ENCODE measurements at places on chromosomes 16 and 17. TPM values are rescaled to one million over a fixed set of nuclear protein-coding genes. Genes with fewer than 3 reads are reported as not detected.

Gene GSDMA
- 0.24 TPM for polyA plus RNA-seq

Gene CSNK2A2
- polyA plus RNA-seq, result 50.7 TPM

Gene PLCG2
- 20.4 TPM for polyA plus RNA-seq

Gene MBTD1
- polyA plus RNA-seq, result 28.0 TPM

Gene PPY
- 0.34 TPM for polyA plus RNA-seq

Gene TP53TG3
- not detected for polyA plus RNA-seq

DNA sequence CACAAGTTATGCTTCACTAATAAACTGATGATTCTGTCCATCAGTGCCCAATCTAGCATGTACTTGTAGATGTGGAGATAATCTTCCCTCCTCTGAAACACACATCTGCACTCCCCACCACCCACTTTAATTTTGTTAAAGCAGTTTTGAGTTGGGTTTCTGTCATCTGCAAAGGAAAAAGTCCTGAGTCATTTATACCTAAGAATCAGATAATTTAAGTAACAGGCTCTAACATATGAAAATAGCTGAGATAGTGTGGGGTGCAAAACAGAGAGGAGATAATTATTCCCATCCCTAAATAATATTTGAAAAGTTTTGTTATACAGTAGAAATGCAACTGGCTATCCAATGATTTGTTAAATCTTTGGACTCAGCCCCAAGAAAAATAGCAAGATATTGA is 67.7 kb upstream of the ALOX12 start:
- no peaks in the 10 kb centered on the region for H3K27me3 ChIP-seq
- H3K4me3 ChIP-seq, result no peak overlapping the region
- no peaks in the 10 kb centered on the region for H3K36me3 ChIP-seq
- no peak for DNase-seq
- no peaks in the 10 kb centered on the region for H3K4me1 ChIP-seq

GRCh38 chr17:49508061-49508865 is 13.2 kb downstream of the NGFR start:
- no peak overlapping the region for H3K4me3 ChIP-seq
- H3K27me3 ChIP-seq, result peaks cover 33% of the 10 kb centered on the region
- H3K4me1 ChIP-seq, result no peaks in the 10 kb centered on the region
- no peak overlapping the region for H3K27ac ChIP-seq
- no peaks in the 10 kb centered on the region for H3K36me3 ChIP-seq

GRCh38 chr16:48963306-48963705 is 318.3 kb downstream of the CBLN1 start:
- no peaks in the 10 kb centered on the region for H3K27me3 ChIP-seq
- no peak for DNase-seq
- no peaks in the 10 kb centered on the region for H3K36me3 ChIP-seq
- no peaks in the 10 kb centered on the region for H3K4me1 ChIP-seq
- no peak overlapping the region for H3K27ac ChIP-seq
- no peak overlapping the region for H3K4me3 ChIP-seq

DNA sequence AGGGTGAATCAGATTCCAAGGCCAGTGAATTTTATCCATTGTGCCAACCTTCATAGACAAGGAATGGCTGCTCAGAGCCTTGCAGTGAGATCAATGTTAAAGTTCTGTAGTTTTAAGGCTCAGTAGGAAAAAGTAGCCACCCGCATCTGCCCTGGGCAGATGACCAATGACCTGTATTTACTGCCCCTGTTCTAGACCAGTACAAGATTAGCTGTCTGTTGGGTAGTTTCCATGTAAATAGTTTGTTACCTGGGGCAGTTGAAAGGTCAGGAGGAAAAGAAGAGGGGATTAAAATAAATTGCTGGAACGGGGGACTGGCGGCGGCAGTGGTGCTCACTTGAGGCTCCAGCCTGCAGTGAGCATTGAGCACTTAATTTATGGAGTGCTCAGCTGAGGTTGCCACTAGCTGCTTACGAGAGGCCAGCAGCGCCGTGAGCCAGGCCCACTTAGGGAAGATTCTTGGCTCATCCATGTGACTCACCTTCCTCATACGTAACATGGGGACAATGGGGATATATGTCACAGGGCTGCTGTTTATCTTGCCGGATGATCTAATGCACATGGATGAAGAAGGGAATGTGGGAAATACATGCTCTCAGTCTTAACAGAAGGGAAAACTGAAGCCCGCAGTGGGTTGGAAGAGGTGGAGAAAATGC is 10.7 kb upstream of the NOS2 start:
- peak overlapping the region; percentile 88 for H3K27ac ChIP-seq
- no peaks in the 10 kb centered on the region for H3K27me3 ChIP-seq
- H3K4me1 ChIP-seq, result peaks cover 51% of the 10 kb centered on the region
- DNase-seq, result no peak

DNA sequence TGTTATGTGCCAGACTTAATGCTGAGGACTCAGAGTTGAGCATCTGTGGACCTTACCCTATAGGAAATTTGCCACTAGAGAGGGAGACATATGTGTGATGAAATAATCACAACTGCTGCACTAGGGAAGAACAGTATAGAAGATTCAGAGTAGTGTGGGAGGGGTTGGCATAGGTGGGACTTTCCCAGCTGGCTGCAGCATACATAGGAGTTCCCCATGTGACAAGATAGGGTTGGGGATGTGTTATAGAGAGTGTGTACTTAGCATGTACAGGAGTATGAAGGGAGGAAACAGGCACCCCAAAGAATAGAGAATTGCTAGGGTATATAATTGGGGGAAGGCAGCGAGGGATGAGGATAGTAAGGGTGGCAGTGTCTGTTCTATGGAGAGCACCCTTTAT is 2.9 kb downstream of the NUP93 start:
- no peak for DNase-seq
- peaks cover 9% of the 10 kb centered on the region for H3K4me1 ChIP-seq
- H3K4me3 ChIP-seq, result no peak overlapping the region
- no peak overlapping the region for H3K27ac ChIP-seq

- DNase-seq, result no peak
- no peak overlapping the region for H3K27ac ChIP-seq
- no peak overlapping the region for H3K4me3 ChIP-seq
- H3K27me3 ChIP-seq, result peaks cover 7% of the 10 kb centered on the region
- no peaks in the 10 kb centered on the region for H3K4me1 ChIP-seq
These were observed 23.3 kb upstream of the CCL1 start for GRCh38 chr17:34386343-34386696.

DNA sequence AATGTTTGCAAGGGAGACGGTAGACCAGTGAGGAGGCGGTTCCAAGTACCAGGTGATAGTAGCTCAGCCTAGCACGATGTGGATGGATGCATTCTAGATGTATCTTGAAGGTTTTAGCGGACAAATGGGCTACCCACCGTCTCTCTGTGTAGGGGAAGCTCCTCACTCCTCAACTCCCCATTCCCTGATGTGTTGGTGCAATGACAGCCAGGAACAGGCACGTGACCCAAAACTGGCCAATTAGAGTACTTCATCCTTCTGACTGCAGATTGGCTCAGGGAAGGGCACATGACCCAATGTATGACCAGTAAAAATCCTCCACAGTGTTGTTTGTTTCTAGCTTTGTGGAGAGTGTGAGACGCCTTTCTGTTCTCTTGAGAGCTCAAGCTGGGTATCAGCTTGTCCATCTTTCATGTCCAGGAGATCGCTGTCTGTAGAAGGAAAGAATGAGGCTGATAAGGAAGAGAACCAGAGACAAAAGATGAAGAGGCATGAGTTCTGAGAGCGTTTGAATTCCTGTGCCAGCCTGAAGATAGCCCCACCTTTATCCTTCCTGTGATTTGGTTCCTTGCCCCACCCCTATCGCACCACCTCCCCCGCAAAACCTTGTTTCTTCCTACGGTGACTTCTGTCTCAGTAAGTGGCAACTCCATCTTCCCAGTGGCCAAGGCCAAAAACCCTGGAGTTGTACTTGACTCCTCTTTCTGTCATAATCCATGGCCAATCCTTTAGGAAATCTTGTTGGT is 2.3 kb upstream of the BORCS6 start:
- peak overlapping the region; percentile 79 for H3K27ac ChIP-seq
- peaks cover 31% of the 10 kb centered on the region for H3K4me1 ChIP-seq
- peak; percentile 91 for DNase-seq
- H3K4me3 ChIP-seq, result peak overlapping the region; percentile 34

DNA sequence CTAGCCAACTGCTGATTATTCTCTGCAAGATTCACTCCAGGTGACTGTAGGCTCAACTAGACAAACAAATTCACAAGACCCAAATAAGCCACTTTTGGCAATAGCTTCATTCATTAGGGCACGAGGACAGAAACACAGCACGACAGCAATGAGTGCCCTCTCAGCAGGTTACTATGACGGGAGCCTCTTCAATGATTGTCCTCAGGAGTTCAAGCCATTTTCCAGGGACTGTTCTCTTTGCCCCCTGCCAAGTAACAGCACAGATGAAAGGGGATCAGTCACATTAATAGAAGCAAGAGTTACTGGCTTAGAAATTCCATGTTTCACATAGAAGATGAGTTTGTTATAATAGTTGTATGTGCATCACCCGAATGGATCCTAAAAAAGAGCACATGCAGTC is 712.2 kb downstream of the CDH8 start:
- no peaks in the 10 kb centered on the region for H3K27me3 ChIP-seq
- H3K4me3 ChIP-seq, result no peak overlapping the region
- H3K36me3 ChIP-seq, result no peaks in the 10 kb centered on the region
- no peaks in the 10 kb centered on the region for H3K4me1 ChIP-seq
